SHP77 (cell line): ENCODE measurements at places on chromosomes 4 and X.
A peak's percentile ranks its signal among the peaks of the same experiment; 100 is the strongest.

GRCh38 chrX:111892375-111892774 lies 16.4 kb downstream of the TRPC5OS start:
- no peak for DNase-seq

- DNase-seq: no peak
These were observed 11.0 kb downstream of the ARSJ start for GRCh38 chr4:113968473-113968872.

- no peak for DNase-seq
These were observed 85.5 kb upstream of the ADRA2C start for GRCh38 chr4:3680656-3681055.

GRCh38 chrX:110087485-110088356 lies 84.8 kb downstream of the TMEM164 start:
- no peak for DNase-seq

GRCh38 chr4:70239884-70240591 lies 2.4 kb upstream of the CSN3 start:
- no peak for DNase-seq

- DNase-seq: no peak
These were observed 12.9 kb downstream of the PPP2R3B start for GRCh38 chrX:373641-374471.

DNA sequence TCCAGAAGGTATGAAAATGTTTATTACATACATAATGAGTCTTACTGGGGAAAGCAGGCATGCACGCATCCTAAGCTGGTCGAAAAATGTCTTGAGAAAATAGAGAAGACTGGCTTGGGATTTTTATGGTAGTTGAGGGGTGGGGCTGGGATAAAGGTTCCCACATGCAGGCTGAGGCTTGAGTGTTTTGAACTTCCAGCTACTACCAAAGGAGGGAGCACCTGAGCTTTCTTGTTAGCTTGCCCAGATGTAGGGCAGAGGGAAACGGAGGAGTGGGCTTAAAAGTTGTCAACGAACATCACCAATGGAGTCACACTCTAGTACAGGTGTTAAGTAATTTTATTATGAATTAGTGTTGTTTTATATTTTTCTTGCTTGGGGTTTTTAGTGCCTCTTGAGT lies 39.6 kb upstream of the SRPX start:
- DNase-seq: peak; percentile 24

- no peak for DNase-seq
These were observed 565.8 kb upstream of the SPANXN1 start for GRCh38 chrX:144681501-144681900.

DNA sequence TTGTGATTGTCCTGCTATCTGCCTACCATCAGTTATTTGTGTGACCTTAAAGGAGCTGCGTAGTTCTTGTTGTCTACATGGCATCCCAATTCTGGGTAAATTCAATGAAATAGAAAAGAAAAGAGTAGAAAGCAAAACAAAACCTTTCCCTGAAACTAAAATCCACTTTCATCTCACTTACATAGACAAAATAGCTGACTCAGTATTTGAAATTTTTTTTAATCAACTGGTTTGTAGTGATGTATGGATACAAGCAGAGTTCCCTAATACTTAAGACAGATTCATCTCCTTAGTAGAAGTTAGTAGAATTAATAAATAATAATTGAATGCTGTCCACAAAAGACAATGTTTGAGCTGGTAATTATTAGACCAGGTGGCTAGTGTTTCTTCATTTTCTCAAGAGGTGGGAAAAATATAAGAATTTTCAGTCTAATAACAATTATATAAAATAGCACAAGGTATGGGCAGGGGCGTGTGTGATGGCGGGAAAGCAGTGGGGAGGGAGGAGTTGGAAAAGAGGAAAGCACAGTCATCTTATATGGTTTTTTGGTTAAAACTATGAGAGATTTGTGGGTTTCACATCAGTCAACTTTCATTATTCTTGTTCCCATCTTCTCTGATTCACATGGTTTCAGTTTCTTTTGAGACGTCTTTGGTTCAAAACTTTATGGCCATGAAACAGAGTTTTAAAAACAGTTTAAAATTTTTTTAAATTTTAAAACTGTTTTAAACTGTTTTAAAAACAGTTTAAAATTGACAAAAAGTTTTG lies 275.2 kb downstream of the SPRY1 start:
- DNase-seq: no peak

GRCh38 chr4:15992167-15992485 lies 29.2 kb upstream of the FGFBP2 start:
- DNase-seq: no peak

DNA sequence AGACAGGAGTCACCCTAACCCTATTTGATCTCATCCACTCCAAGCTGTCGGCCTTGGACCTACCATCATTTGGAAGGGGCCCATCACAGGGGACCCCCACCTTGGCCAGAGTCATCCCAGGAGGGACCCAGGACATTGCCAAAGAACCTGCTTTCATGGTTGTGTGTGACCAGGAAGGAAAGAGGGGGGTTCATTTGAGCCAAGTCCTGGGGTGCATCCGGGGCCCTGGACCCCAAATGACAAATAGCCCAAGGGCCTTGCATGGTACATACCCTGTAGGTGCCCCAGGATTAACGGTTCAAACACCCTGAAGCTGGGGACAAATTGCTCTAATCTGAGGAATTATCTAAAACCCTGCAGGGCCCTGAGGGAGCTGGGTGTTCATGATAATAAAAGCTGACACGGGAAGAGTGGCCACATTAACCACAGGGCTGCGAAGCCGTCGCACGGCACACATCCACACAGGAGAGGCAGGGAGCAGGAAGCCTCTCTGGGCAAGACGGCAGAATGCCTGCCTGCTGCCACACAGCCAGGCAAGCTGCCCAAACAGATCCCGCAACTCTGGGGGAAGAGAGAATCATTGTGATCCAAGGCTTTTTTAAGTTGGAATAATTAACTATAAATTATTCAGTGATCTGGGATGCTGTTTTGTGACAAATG lies 28.2 kb upstream of the PPP2R2C start:
- DNase-seq: no peak

DNA sequence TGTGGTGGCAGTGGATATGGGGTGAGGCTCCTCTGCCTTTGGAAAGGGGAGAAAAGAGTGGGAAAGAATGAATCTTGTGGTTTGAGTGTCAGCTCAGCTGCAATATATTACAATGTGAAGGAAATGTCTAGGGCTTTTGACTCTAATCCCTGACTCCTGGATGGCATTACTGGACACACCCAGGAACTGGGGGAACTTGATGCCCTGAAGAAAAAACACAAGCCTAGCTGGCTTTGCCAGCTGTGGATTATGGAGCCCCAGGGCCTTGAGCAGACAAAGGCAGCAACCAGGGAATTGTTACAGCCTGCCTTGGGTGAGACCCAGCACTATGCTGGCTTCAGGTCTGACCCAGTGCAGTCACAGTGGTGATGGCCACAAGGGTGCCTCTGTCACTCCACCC lies 57.1 kb upstream of the CYSLTR1 start:
- no peak for DNase-seq

DNA sequence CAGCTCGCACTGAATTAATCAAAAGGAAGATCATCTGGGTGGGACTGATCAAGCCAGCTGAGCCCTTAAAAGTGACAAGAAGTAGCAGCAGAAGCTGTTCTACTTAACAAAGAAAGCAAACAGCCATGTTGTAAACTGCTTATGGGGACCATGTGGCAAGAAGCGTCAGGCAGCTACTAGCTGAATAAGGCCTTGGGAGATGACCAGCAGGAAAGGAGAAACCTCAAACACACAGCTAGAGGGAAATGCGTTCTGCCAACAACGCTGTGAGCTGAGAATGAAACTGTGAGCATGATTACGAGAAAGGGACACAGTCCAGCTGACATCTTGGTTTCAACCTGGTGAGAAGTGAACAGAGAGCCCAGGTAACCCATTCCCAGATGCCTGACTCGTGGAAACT lies 49.3 kb upstream of the FAM9A start:
- DNase-seq: no peak

- no peak for DNase-seq
These were observed 736.5 kb upstream of the FTHL17 start for GRCh38 chrX:31808357-31808756.

DNA sequence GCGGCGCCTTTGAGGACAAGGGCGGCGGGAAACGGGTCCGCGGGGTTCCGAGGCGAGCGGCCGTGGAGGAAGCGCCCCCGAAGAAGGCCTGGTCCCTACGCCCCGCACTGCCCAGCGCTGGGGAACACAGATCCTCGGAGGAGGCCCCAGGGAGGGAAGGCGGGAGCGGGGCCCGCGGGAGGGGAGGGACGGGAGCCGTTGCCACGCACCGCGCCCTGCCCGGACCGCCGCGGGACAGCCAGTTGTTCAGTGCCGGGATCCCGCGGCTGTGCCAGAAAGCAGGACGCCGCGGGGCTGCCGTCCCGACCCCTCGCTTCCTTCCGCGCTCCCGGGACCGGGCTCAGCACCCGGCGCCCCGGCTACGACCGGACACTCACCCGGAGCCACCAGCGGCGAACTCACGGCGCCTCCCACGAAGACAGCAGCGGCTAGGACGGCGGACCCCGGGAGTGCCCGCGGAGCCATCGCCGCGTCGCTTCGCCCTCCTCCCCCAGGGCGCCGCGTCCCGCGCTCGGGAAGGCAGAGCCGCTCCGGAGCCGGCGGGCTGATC lies 278 bp downstream of the RELL1 start:
- no peak for DNase-seq

DNA sequence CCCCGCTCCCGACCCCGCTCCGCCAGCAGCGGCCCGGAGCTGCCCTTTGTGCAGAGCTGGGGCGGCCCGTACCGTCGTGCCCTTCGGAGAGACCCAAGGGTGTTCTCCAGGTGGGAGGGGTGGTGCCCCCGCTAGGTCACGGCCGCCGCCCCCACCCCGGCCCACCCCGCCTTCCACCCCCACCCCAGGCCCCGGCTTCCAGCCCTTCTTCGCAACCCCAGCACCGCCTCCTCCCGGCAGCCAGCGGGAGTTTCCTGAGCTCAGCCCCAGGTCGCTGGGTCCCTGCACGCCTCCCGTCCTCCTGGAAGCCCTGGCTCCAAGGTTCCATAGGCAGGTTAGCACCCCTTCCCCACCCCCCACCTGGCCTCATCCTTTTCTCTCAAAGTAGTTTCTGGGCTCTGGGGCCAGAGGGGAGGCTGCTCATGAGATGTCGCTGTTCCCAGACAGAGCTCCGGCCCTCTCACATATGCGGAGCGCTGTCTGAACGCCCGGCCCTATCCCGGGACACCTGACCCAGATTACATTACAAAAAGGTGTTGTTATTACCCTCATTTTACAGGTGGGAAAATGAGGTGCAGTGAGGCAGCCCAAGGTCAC lies 25.2 kb upstream of the FGFR3 start:
- DNase-seq: no peak

DNA sequence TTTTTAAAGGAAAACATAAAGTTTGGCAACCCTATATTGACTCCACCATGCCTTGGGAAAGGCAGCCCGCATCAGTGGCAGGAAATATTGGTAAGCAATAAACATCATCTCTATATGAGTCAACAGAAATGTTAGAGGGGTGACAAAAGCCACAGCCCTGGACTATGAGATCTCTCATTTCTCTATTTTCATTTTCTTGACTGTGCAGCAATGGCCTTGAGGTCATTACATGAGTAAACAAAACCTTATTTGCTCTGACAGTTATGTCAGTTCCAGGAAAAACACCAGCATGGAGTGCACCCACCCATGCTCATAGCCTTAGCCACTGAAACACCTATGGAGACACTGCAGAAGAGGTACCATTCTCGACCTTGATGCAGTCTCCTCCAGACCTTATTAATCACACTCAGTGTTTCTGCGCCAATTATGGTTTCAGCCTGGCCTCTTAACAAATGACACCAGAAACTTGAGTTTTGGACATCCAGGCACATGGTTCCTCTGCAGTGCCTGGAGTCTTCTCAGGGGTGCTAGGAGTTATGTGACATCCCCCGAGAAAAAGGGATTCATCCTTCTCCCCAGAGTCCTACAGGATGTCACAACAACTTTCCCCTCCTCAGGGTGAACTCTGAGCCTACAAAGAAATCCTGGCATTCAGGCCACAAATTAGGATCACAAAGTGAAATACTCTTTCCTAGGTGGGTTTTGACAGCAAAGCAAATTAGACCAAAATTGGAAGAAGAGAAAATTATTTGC lies 16.0 kb upstream of the HPGD start:
- peak; percentile 39 for DNase-seq

DNA sequence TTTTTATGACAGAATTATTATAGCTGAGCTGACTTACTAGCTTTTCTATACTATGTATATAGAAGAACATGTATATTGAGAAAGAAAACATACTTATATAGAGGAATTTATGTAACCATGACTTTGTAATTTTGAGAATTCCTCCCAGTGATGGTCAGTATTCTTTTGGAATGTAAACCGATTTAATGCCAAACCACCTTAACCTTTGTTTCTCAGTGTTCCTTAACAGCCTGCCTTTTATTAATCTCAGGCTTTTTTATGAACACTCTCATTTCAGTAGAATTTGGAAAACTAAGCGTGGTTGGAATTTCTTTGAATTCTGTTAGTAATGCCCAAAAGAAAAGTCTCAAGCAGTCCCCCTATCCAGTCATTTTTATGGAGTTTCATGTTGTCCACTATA lies 47.0 kb downstream of the MOSPD2 start:
- no peak for DNase-seq

GRCh38 chrX:23194885-23195554 lies 139.6 kb upstream of the PTCHD1 start:
- no peak for DNase-seq

DNA sequence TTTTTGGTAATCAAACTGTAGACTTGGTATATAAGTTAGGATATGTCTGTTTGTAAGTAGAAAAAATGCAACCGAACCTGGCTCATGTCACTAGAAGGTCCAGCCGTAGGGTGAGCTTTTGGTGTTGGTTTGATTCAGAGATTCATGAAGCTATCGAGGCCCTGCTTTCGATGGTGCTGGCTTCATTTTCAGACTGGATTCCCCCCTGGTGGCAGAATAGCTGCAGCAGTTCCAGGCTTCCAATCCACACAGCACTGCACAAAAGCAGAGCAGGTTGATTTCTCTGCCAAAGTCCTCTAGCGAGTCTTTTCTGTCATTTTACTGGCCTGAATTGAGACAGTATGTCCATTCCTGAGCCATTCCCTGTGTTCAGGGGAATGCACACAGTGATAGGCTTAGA lies 33.1 kb downstream of the PDK3 start:
- no peak for DNase-seq

DNA sequence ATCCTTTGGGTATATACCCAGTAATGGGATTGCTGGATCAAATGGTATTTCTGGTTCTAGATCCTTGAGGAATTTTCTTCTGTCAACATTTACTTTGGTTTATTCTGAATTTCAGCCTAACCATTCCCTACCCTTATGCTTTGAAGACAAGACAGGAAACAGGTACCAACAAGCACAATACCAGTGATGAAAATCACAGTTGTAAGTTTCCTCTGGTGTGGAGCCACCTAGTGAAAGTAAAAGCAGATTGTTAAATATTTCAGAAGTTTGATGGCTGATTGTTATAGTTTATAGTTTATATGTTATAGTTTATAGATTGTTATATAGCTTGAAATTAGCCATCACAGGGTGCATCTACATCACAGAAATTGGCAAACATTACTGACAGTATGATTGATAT lies 104.5 kb upstream of the AGA start:
- DNase-seq: no peak
